Umbilical cord (tissue), 2 donors: ENCODE measurements at places on chromosomes 3 and 15. TPM values are rescaled to one million over a fixed set of nuclear protein-coding genes. Genes with fewer than 3 reads are reported as not detected.

DNA sequence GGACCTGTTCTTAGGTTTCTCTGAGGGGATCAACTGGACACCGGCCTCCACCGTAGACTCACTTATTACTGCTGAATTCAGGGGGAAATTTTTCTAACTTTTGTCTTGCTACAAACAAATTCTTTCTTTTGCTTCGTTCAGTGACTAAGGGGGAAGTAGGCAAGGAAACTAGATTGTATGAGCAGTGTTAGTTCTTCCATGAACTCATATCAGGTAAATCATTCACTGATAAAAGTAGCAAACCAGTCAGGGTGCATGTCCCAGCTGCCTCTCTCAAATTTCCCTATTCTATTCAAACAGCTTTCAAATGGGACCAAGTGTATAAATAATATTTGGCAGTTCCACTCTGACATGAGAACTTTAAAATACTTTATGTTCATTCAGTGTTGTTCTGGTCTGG is 7.3 kb upstream of the CCDC13 start:
- no peak for DNase-seq

DNA sequence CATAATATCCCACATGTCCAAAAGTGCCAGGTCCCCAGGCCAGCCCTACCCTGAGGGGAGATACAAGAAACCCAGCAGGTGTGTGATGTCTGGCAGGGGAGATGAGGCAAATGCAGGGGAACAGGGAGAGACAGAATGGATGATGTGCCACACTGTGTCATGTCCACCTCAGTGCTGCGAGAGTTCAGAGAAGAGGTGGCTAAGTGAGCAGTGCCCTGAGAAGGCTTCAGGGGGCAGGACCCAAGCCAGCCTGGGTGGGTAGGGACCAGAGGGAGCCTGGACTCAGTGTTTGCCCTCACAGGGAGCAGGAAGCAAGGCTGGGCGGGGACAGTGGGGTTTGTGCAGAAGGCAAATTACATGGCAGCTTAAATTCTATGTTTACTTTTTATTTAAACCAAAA is 61.2 kb downstream of the KLHL6 start:
- DNase-seq, result no peak

GRCh38 chr15:70539409-70539808 is 223.9 kb downstream of the UACA start:
- no peak for DNase-seq

- DNase-seq, result no peak
Measured at GRCh38 chr3:193775421-193776077, 182.5 kb downstream of the OPA1 start.

GRCh38 chr15:79339588-79340314 is 28.8 kb downstream of the TMED3 start:
- DNase-seq, result peak; percentile 65

GRCh38 chr3:655824-656223 is 437.0 kb upstream of the CNTN6 start:
- no peak for DNase-seq

- peak; percentile 97 for DNase-seq
Measured at GRCh38 chr3:57974796-57975388, 33.3 kb upstream of the FLNB start.

DNA sequence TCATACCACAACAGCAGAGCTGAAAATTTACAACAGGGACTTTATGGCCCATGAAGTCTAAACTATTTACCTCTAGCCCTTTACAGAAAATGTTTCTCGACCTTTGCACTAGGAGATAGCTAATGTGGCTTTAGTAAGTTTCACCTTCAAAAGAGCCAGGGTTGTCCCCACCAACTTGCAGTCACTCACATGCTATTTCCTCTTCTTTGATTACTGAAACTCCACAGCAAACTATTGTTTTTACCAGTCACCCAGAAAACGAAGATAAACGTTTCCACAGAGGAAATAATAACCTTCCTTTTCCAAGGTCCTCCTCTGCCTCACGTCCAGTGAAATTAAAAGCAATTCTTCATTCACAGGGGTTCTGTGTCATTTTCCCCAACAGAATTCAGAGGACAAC is 48.2 kb downstream of the WWTR1 start:
- no peak for DNase-seq

DNA sequence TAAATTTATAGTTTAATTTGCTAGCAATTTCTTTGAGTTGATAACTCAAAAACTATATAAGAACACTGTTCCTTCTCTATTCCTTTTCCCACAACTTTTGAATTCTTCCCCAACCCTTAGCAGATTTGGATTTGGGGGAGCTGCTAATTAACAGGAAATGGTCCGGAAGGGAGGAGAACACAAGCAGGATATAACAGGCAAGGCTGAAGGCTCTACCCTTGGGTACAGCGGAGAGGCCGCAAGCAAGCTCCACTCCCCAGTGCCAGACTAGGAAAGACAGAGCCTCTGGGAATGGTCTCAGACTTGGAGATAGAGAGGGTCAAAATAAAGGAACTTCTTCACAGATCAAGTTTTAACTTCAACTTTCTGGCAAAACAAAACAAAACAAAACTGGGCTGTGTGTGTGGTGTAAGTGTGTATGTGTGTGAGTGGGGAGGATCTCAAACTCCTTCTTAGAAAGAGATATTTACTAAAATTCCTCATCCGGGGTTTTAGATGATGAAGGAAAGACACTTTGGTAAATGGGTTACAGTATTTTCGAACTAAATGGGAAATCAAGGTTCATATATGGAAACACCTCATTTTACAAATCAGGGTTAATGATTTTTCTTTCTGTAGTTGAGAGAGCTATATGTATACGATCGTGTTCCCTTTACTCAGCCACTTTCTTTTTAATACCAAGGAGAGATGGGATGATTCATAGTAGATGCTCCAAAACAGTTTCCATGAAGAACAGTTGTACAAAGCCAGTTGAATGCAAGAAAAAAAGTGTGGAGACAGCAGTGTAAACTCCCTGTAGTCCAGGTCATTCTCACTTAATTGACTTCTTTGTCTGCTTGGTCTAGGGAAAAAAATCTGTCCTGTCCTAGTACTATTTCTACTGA is 161.1 kb downstream of the TP63 start:
- no peak for DNase-seq

GRCh38 chr15:77387365-77388105 is 32.4 kb downstream of the PEAK1 start:
- no peak for DNase-seq

- DNase-seq, result no peak
Measured at GRCh38 chr3:121562148-121562547, 5.6 kb upstream of the ARGFX start.

DNA sequence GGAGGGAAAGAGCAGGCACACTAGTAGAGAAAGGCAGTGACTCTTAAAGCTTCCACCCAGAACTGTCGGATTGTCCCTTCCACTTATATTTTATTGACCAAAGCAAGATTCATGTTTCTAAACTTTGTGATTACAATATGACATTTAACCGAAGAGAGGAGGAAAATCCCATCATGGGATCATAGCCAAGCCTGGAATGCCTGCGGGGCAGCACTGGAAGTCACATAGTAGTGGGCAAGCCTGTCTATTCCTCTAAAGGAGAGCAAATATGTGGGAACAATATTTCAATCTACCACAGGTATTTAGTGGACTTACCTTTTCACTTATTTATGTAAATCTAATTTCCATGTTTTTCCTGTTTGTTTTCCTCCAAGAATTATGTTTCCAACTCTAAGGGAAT is 3.8 kb upstream of the TMOD3 start:
- DNase-seq, result no peak

- DNase-seq, result no peak
Measured at GRCh38 chr15:23438816-23439466, 8.1 kb downstream of the GOLGA6L2 start.

DNA sequence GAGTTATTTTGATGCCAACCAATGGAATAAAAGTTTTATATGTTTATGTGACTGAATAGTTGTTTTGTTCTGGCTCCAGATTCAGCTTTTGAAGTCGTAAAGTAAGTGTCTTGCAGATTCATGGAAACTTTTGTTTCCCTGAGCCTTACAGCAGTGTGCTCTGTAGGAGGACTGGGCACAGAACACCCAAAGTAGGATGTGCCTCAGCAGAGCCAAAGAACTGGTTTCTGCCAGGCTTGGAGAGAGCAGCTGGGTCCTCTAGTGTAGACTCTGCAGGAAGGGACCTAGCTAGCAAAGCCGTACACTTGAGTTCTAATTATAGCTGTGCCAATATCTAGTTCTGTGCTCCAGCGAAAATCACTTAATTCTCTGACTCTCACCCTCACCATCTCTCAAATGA is 261.2 kb upstream of the DNAJC19 start:
- no peak for DNase-seq

DNA sequence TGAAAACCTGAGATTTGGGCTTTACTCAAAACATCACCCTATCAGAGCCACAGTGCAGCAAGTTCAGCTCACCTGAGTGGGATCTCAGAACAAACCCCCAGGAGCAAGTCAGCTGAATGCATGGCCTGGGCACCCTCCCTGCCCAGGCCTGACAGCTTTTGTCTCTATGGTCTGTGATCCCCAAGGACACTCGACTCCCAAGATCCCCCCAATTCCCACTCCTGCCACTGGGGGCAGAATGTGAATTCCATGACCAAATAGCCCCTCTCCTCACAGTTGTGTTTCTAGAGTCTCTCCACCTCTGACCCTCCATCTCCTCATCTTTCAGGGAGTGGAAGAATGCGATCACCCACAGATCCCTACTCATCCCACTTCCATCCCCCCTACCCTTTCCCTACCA is 58.9 kb downstream of the ZNF445 start:
- DNase-seq, result no peak

DNA sequence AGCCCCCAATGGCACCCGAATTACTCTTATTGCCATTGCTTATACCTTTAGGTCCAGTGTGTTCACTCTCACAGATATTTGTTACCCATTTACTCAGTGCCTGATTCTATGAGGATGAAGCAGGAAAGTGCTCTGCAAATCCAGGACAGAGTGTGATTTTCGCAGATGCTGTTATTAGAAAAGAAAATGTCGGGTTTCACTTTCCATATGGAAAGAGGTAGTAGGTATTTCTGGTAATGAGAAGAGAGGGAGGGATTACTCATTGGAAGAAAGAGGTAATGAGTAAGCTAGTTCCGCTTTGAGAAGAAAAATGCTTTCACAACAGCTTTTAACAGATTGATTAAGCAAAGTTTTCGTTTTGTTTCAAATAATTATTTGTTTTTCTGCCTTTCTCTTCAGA is 336.3 kb upstream of the CFAP20DC start:
- no peak for DNase-seq

DNA sequence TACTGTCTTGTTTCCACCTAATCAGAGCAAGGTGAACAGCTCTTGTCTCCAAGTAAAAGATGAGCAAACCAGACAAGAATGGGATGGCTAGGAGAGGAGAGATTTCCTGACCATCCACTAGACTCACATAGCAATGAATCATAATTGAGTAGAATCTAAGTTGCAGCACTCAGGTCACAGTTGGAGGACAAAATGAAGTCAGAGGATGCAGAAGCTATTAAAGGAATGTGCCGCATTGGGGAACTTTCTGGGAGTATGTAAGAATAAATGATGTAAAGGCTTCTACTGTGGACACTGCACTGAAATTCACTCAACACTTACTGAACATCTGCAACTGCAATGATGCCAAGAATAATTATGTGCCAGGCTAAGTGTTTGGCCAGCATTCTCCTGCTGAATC is 217.4 kb upstream of the WNT5A start:
- DNase-seq, result no peak

DNA sequence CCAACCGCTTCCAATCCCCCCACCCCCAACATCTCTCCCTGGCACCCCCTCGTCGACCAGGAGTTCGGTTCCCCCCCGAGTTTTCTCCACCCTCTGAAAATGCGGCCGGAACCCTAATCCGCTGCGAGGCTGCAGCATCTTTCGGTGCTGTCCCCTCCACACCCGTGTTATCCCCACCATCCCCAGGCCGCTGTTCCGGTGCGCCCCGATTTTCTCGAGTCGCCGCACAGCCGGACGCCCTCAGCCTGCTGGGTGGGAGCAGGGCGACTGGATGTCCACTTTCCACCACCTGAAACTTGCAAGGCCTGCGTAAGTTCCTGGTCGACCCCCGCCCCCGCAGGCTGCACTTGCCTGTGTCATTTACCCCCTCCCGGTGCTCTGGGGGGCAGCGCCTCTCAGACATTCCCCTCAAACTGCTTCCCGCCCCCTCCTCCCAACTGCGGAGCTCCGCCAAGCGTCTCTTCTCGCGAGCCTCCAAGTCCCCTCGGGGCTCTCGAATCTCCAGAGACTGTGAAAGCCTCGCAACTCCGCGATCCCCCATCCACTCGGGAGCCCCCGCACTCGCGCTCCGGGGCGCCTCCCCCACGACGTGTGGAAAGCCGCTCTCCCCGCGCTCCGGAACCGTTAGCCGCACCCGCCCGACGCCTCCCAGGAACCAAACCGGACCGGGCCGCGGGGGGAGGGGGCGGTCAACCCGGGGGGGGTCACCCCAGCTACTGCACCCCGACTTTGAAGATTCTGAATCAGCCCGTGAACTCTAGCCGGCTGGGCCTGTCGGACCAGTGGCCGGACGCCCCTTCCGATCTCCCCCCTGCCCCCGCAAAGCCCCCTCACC is 566 bp downstream of the ETV5 start:
- peak; percentile 48 for DNase-seq

DNA sequence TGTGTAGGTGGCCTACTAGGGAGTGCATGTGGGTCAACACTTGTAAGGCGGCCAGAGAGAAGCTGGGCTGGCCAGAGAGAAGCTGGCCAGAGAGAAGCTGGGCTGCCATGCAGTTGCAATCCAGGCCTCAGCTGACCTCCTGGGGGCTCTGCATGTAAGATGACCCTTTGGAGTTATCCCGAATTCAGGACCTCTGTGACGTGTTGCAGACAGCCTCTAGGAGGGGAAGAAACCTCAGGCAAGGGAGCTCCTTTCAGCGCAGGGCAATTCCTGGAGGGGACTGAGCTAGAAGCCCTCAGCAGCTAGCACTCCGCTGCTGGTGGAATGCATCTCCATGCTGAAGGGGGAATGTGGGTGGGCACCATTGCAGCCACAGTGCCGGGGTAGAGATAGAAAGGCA is 15.8 kb upstream of the KBTBD12 start:
- no peak for DNase-seq

DNA sequence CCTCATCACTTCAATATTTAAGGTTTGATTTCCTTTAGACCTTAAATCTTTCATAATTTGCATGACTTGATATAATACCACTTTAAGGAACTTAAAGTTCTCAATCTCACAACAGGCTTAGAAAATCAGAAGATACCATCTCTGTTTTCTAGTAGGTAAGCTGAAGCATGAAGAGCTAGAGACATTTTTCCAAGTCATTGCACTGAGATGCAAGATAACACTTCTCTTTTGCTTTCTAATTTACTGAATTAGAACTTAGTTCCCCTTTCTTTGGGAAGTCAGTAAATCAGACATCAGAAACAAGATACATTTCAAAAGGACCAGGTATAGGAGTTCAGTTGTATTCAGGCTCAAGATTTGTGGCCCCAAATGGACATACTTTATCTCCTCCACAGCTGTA is 79.7 kb downstream of the DZIP3 start:
- DNase-seq, result no peak

Gene LSAMP
- 20.5 TPM for total RNA-seq

Gene KCNAB1
- total RNA-seq, result 0.72 TPM

Gene CCR2
- 10.8 TPM for total RNA-seq

Gene CCDC9B
- 13.0 TPM for total RNA-seq

Gene ROPN1B
- 1.7 TPM for total RNA-seq

Gene CLDN1
- 14.0 TPM for total RNA-seq

Gene ESYT3
- total RNA-seq, result 4.1 TPM

Gene PPP2R3A
- total RNA-seq, result 20.2 TPM

Gene GREM1
- total RNA-seq, result 3.6 TPM

Gene SLC6A20
- total RNA-seq, result 2.9 TPM

Gene HTR3E
- total RNA-seq, result 0.72 TPM

Gene CA12
- total RNA-seq, result 46.9 TPM

Gene COL6A6
- total RNA-seq, result 1.9 TPM

Gene APBA2
- total RNA-seq, result 5.8 TPM

Gene RASGRF1
- 1.7 TPM for total RNA-seq

Gene GPR149
- 1.7 TPM for total RNA-seq
